Stomach (tissue), 19 donors: ENCODE measurements at places on chromosomes 5 and 9.
A peak's percentile ranks its signal among the peaks of the same experiment; 100 is the strongest.

DNA sequence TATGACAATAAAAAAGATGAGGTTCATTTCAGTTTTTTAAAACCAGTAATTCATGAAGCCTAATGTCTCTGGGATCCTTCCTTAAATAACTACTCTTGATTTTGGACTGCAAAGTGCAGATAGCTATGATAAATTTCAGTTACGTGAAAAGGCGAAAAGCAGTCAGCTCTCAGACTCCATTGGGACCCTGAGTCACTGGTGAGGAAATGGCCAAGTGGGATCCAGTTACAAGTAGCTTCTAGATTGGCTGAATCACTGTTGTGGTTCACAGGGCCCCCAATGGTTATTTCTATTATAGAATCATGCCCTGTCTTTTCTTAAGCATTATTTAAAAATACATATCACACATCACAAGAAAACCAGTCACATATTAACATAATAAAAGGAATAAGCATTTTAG lies 31.1 kb upstream of the PPP3R2 start:
- no peak for DNase-seq

DNA sequence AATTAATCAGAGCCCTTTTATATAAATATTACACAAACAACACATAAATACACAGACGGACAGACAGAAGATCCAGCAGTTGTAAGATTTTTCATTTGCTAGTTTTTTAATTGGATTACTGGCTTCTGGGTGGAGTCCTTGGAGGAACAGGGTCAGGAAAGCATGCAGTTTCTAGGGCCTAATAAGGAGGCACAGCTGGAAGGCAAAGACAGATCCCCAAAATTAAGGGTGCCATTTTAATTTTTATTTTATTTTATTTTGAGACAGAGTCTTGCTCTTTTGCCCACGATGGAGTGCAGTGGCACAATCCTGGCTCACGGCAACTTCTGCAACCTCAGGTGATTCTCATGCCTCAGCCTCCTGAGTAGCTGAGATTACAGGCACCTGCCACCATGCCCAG lies 49.5 kb downstream of the PTGS1 start:
- no peak for DNase-seq

- DNase-seq = no peak
These were observed 25.6 kb downstream of the STC2 start for GRCh38 chr5:173302546-173303155.

DNA sequence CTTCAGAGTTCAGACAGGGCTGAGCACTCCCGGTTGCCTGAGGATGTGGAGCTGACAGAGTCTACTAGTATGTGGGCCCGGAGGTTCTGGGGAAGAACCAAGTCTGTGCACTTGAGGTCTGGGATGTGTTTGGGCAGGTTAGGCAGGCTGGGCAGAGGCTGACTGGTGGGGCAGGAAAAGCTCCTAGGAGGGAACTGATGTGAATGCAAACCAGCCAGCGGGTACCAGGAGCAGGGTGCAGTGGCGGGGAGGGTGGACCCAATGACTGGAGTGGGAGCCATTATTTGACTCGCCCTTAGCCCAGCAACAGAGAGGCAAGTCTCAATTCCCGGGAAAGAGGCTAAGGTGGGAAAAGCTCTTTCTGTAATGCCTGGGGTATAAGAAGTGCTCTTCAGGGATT lies 419.9 kb upstream of the DAP start:
- DNase-seq = no peak

- DNase-seq = no peak
These were observed 108.0 kb downstream of the DAPK1 start for GRCh38 chr9:87605676-87606075.

GRCh38 chr5:173391031-173391430 lies 62.8 kb upstream of the STC2 start:
- DNase-seq = no peak

DNA sequence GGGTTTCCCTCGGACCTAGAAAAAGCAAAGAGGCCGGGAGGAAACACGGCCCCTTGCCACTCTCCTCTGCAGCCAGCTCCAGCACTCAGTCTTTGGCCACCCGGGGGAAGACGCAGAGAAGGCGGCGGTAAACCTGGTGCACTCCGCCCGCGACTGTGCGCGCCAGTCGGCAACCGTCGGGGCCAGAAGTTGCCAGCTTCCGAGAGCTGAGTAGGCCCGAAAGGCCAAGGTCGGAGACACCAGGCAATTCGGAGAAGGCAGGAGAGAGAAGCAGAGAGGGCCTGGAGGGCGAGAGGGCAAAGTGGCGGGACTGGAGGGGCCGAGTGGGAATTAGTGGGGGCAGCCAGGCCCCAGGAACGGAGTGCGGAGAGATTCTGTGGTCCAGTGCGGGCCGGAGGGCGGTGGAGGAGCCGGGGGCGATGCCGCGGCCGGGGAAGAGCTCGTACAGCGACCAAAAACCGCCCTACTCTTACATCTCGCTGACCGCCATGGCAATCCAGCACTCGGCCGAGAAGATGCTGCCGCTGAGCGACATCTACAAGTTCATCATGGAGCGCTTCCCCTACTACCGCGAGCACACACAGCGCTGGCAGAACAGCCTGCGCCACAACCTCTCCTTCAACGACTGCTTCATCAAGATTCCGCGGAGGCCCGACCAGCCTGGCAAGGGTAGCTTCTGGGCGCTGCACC lies at the start of gene FOXB2:
Gene FOXB2 (plus strand): TSS at position 420 of the 690 bp plus-strand sequence. CDS start 0 bp downstream, at position 420.
- no peak for DNase-seq

GRCh38 chr9:76687861-76688391 lies 76.3 kb upstream of the PCA3 start:
- peak; percentile 74 for DNase-seq
